ENCODE measurements at places on chromosomes 12 and 14.
A peak's percentile ranks its signal among the peaks of the same experiment; 100 is the strongest.

GRCh38 chr12:31019976-31020375 lies 53.7 kb upstream of the DDX11 start:
- DNase-seq, result no peak

DNA sequence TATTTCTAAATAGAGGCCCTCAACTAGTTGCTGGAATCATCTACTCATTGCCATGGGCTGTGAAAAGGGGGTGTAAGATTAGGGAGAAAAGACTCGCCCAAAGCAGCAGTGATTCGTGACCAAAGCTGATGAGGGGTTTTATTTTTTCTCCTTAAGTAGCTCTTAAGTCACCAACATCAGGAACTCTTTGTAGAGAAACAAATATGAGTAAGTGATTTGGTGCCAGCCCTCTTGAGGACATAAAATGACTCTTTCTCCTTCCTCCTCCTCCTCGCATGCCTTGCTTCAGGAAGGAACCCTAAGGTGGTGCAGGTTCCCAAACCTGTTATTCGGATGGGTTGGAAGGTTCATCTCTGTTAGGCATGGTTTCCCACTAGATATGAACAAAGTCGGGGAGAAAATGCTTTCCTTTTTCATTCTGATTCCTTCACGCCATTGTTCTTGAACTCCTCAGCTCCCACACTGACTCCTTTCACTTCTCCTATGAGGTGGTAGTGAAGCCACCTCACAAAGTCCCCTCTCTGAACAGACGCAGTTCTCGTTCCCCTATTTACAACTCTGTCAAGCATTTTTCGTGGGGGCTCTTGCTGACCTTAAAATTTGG lies 113.4 kb downstream of the ETV6 start:
- DNase-seq, result no peak

DNA sequence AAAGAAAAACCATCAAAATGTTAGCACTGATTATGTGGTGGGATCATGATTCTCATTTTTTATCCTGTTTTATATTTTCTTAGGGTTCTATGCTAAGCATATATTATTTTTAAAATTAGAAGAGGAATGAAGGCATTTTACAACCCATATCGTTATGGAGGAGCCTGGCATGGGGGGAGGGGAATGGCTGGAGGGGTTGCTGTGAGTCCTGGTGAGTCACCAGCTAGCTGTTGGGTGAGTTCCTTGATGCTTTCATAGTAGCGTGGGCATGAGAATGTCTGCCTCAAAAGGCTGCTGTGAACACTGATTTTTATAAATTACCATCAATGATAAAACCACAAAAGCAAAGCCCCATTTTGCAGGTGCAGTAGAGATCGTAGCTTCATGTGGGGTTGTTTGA lies 46.9 kb downstream of the C14orf132 start:
- no peak for DNase-seq

DNA sequence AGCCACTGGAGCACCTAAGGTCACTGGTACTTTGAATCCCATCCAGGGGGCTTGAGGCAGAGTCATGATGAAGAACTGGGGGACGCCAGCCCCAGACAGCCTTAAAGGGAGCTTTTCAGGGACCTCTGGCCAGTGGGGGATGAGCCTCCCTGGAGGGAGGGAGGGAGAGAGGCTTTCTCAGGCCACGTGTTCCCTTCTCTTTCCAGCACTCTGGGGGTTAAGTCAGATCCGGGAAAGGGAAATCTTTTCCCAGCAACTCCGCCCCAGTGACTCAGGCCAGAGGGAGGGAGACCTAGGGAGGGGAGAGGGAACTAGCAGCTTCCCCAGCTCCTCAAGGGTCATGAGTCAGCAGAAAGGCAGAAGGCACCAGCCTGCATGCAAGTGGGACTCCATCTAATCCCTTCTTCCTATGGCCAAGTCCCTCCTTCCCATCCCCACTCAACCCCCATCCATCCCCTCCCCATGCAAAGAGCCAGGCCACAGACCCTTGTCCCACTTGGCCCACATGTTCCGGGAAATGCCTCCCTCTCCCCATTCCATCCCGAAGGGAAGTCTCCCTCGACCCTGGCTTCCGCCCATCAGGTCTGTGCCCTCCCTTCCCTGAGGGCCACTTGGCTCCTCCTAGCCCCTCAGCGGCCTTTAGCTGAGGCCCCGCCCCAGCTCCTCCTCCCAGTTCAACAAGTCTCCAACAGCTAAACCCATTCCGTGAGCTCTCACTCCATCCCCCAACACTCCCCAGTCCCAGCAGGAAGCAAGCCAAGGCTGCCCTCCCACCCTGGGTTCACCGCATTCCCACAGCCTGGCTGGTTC lies 5.6 kb downstream of the TNFRSF1A start:
- DNase-seq, result no peak

GRCh38 chr14:94051115-94051514 lies 25.0 kb downstream of the OTUB2 start:
- DNase-seq, result no peak

DNA sequence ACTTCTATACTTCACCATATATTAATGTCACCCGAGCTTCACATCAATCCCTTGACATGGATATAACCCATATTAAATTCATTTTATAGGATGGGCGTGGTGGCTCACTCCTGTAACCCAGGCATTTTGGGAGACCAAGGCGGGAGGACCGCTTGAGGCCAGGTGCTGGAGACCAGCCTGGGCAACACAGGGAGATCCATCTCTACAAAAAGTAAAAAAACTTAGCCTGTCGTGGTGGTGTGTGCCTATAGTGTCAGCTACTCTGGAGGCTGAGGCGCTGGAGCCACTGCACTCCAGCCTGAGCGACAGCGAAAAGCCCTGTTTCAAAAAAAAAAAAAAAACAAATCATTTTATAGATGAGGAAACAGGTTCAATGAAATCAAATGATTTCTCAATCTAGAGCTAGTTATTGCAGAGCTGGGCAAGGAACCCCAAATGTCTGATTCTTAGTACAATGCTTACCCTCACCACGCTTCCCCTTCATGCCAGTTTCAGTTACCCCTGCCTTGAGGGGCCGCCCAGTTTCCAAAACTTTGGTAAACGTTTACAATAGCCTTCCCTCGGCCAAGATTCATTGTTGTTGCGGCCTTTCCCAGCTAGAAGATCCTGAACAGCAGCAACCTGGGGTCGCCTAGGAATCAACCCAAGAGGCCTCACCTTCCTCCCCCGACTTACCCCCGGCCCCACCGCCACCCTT lies 751 bp downstream of the PSMB5 start:
- no peak for DNase-seq

- DNase-seq, result no peak
These were observed 390.6 kb downstream of the PRKD1 start for GRCh38 chr14:29536886-29537511.

- no peak for DNase-seq
These were observed 13.2 kb upstream of the GALNT9 start for GRCh38 chr12:132342251-132343227.

- no peak for DNase-seq
These were observed 36.4 kb upstream of the PRIMA1 start for GRCh38 chr14:93824518-93825234.

GRCh38 chr12:131364903-131365820 lies 345.7 kb upstream of the SFSWAP start:
- no peak for DNase-seq

DNA sequence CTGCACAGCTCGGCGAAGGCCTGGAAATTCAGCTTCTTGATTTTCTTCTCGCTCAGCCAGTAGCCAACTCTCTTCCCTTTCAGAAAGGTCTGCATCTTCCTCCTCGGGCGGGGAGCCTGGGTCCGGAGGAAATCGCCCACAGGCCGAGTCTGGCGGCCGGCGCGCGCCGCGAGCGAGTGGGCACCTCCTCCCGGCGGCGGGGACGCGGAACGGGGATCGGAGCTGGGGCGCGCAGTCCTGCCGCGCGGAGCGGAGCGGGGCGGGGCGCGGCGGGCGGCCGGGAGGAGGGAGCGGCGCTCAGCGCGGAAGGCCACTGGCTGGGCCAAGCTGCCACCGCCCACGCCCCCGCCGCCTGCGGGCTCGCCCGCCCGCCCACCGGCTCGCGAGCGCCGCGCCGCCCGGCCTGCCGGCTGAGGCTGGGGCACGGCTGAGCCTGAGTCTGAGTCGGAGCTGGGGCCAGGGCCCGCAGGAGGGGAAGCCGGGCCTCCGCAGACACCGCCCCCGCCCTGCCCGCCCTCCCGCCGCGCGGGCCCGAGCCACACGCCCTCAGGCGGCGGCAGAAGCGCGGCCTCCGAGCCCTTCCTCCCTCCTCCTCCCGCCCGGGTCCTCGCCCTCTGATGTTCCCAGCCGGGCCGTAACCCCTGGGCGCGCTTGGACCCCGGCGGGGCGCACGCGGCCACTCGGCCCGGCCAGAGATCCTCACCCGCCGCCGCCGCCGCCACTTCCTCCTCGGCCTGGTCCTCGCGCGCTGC lies 480 bp downstream of the ITPK1 start:
- peak; percentile 61 for DNase-seq

DNA sequence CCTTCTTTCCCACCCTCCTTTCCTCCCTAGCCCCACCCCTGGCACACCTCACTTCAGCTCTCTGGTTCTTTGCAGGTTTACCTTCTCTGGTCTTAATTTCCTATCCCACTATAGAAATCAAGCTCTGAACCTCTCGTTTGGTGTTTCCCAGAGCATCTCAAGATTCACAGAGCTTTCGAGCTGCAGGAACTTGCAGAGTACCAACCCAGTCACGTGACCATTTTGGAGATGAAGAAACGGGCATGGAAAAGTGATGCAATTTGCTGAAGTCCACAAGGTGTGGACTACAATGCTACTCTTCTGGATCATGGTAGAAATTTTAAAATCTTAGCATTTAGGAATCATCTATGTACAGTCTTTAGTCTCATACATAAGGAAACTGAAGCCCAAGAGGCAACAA lies 205.8 kb downstream of the NTF3 start:
- DNase-seq, result no peak

DNA sequence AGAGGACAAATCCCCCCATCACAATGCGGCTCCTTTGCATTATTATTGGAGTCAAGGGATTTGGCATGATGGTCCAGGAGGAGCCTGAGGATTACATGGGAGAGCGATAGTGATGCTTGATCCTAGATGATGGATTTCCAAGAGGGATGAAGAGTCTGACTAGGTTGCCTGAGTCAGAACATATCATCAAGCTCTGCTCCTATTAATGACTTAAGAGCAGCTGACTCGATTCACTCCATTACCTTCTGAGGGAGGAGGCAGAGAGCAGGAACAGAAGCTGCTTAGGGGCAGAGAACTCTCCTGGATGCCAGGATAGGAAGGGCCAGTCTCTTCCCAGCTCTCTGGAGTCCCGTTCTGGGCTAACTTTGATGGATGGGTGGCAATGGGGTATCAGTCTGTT lies 54.0 kb upstream of the CISTR start:
- no peak for DNase-seq

GRCh38 chr12:121132601-121133481 lies at the start of gene P2RX7:
TSS of gene P2RX7 (plus strand) at chr12:121132876. CDS start at chr12:121132971, 95 bp downstream.
- DNase-seq, result peak; percentile 8

GRCh38 chr12:26971963-26972362 lies 33.7 kb downstream of the FGFR1OP2 start:
- peak; percentile 15 for DNase-seq

DNA sequence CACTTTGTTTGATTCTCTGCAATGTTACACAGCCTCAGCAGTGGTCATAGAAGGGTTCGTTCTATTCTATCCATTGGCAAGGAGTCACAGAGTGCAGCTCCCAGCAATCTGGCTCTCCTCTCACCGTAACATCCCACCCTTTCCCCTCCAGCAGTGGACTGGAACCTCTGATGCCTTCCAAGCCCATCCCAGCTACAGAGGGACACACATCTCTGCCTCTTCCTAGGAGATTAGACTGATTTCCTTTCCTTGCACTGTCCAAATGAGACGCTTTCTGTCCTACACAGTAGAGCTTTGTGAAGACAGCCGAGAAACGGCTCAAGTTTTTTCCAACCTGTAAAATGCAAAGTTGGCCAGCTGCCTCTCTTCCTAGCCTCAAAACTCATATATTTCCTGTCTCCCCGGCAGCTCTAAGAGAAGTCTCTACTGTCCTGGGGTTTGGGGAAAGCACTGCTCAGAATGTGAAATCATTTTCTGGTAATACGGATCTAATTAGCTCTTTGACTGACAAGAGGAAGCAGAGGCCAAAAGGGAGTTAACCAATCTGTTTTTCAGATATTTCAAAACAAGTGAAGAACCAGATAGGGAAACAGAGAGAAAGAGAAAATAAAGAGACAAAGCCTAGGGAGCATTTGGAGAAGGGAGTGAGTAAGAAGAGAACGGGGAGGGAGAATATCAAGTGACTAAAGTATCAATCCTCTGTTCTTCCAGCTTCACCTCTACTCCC lies 516 bp downstream of the NINJ2 start:
- DNase-seq, result no peak

DNA sequence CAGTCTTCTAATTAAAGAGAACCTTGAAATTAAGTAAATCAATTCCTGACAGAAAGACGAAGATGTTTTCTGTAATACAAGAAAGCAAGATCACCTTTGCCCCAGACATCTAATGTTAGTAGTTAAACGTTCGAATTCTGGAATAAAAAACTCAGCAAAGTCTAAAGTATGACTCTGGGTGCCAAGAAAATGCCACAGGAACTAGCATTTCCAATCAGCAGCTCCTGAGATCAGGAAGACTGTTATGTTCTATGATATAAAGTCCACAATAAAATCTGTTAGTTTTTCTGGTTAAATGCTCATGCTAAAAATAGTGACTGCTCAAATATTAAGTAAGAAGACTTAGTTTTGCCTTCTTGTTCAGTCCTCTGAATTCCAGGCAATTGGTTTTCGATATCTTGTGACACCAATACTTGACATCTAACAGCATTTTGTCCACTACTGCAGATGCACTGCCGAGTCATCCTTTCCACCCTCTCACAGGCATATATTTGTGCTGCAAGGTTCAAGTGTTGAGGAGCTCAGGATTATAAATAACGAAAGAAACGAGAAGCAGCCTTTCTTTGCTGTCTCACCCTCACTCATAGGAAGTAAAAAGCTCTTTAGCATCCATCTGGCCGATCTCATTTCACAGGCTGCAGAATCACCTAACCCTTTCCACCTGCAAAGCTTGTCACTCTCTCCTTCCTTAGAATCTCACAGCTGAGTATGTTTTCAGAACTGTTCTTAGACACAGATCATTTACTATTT lies 32.0 kb downstream of the SSH1 start:
- no peak for DNase-seq

DNA sequence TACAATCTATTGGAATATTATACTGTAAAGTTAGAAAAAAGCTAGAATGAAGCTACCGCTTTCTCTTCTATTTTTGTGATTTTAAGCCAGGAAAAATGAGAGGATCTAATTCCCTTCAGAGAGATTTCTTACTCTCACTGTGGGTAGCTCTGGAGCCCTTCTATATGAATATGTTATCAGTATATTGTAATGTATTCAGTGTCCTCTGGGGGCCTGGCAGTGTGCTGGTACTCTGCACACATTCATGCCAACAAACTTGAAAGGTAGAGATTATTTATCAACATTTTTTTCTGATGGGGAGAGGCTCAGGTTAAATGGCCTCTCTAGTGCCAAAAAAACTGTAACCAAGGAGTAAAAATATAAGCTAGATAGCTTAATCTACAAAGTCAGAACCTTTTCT lies 292.8 kb downstream of the TTC6 start:
- DNase-seq, result no peak

- DNase-seq, result no peak
These were observed 6.0 kb downstream of the KRT7 start for GRCh38 chr12:52238916-52239646.

GRCh38 chr12:107431942-107432341 lies 253.7 kb upstream of the PWP1 start:
- no peak for DNase-seq

GRCh38 chr12:102847131-102847530 lies 69.9 kb downstream of the PAH start:
- no peak for DNase-seq

GRCh38 chr12:12909228-12909994 lies 18.0 kb downstream of the GPRC5A start:
- no peak for DNase-seq

GRCh38 chr14:72577521-72577920 lies 316.4 kb downstream of the DPF3 start:
- DNase-seq, result no peak

- DNase-seq, result no peak
These were observed 5.5 kb upstream of the HOXC9 start for GRCh38 chr12:53994264-53995001.
